ENCODE measurements at places on chromosomes 4 and X.

- no peak for DNase-seq
Measured at GRCh38 chrX:65586491-65586890, 51.9 kb upstream of the LAS1L start.

- no peak for DNase-seq
Measured at GRCh38 chr4:46249516-46249915, 125.7 kb upstream of the GABRG1 start.

DNA sequence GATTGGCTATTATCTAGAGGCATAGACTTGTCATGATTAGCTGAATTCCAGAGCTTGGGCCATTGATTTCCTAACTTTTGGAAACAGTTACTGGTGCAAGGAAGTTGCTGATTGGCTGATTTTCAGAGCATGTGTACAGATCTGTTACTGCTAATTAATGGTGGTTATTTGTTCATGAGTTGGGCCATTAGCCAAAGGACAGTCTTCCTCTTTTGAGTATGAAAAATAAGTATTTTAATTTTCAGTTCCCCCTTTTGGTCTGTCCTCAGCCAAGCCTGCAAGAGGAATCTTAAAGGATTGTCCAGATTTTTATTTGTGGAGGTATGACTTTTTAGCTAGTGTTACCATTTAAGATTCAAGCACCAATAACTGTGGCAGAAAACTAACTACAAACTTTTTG lies 7.0 kb upstream of the DSPP start:
- no peak for DNase-seq

DNA sequence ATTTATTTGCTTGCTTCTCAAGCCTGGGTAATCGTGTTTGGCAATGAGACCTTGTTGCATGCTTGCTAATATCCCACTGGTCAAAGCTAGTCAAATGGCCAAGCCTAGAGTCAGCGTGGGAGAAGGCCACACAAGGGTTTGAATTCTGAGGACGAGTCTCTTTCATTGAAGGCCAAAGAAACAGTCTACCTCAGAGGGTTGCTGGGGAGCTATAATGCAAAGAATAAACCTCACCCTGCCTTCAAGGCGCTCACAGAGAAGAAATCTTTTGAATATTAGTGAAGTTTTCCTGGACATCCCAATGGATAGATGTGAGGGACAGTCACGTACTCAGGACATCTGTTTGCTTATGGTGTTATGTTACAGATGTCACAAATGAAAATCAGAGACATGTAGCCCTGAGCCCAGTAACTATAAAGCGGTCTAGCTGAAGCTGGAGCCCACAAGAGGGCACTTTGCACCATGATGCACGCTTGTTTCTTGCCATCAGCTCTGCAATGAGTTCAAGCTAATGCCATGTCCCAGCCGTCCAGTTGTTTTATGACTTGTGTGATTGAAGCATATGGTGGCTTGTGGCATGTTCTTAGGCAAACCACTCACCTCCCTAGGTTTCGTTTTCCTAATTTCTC lies 1.1 kb upstream of the TLR3 start:
- DNase-seq, result no peak

GRCh38 chrX:39753293-39753996 lies 344.3 kb downstream of the BCOR start:
- DNase-seq, result no peak

DNA sequence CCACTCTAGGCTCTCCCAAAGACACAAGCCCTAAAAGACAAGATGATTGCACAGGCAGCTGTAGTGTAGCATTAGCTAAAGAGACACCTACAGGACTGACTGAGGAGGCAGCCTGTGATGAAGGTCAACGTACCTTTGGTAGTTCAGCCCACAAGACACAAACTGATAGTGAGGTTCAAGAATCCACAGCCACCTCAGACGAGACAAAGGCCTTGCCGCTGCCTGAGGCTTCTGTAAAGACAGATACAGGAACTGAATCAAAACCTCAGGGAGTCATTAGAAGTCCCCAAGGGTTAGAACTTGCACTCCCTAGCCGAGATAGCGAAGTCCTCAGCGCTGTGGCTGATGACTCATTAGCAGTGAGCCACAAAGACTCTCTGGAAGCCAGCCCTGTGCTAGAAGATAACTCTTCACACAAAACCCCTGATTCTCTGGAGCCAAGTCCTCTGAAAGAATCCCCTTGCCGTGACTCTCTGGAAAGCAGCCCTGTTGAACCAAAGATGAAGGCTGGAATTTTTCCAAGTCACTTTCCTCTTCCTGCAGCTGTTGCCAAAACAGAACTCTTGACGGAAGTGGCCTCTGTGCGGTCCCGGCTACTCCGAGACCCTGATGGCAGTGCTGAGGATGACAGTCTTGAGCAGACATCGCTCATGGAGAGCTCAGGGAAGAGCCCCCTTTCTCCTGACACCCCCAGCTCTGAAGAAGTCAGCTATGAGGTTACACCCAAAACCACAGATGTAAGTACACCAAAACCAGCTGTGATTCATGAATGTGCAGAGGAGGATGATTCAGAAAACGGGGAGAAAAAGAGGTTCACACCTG lies 306.3 kb downstream of the ANK2 start:
- DNase-seq, result no peak

DNA sequence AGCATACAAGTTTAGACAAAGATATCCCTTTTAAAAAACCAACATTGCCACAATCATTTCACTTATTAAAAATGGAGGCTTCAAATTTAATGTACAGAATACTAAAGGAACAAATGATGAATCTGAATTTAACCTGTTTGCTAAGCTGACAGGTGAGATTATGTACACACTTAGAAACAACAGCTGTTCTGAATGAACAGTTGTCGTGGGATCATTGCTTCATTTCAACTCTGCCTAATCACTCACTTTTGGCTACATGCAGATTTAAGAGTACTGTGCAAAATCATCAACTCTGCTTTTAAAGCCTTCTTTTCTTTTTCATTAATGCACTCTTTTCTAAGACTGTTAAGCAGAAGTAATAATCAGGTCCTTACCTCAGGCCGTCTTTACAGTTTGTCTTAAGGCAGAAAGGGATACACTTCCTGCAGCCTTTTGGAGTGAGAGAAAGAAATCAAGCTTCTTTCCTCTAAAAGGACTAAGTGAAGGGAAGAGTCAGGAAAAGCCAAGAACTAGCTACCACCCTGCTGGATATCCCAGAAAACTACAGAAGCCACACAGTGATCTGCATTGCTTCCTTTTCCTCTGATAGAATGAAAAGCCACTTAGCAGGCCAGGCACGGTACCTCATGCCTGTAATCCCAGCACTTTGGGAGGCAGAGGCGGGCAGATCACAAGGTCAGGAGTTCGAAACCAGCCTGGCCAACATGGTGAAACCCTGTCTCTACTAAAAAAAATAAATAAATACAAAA lies 54.7 kb upstream of the NPNT start:
- no peak for DNase-seq

GRCh38 chrX:118355225-118355920 lies 9.5 kb downstream of the WDR44 start:
- no peak for DNase-seq

- DNase-seq, result peak; percentile 15
Measured at GRCh38 chr4:3168029-3168428, 80.9 kb upstream of the MSANTD1 start.

- DNase-seq, result no peak
Measured at GRCh38 chr4:95563638-95564337, 15.0 kb upstream of the UNC5C start.

GRCh38 chr4:52641854-52642563 lies 17.1 kb downstream of the USP46 start:
- no peak for DNase-seq

DNA sequence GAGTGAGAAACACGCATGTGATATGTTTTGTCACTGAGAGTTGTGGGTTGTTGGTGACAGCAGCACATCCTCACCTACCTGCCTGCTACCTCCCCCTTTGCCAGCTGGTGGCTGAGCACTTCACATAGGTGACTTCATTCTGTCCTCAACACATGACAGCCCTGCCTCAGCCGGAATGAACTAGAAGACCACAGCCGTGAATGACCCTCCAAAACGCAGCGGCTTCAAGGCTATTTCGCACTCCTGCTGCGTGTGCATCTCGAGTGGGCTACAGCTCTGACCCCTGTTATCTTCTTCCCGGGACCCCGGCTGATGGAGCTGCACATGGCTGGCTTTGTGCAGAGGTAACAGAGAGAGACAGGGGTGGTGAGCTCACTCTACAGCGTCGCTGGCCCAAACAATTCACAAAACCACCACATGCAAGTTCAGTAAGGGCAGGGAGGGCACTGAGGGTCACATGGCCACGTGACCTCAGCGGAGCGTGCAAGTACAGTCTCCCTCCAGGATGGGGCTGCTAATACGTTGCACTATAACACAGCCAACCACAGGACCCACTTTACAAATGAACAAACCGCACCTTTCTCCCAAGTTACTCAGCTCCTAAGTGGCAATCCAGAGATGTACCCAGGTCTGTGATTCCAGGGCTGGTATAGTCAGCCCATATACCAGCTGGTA lies 6.3 kb upstream of the PPP2R2C start:
- no peak for DNase-seq

Data from NT2/D1 (cell line).